ENCODE measurements at places on chromosomes 11 and 22.

GRCh38 chr11:1732418-1733008, 17.9 kb downstream of the IFITM10 start:
- no peak for DNase-seq

GRCh38 chr22:47443836-47444745, 681.6 kb downstream of the TBC1D22A start:
- DNase-seq, result no peak

DNA sequence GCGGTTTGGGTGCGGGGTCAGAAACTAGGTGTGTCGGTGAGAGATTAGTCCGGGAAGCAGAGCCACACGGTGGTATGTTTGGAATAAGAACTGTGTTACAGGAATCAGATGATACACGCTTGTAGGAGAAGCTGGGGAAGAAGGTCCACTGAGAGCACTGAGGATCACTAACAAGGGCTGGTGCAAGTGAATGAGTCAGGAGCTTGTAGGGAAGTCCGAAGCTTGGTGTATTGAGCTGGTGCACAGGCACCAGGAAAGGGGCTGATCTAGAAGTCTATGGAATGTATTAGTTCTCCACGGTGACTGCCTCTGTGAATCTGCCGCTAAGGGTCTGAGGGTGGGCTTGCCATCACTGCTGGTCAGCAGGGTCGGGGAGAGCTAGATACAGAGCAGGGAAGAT, 18.8 kb upstream of the GRK3 start:
- no peak for DNase-seq

DNA sequence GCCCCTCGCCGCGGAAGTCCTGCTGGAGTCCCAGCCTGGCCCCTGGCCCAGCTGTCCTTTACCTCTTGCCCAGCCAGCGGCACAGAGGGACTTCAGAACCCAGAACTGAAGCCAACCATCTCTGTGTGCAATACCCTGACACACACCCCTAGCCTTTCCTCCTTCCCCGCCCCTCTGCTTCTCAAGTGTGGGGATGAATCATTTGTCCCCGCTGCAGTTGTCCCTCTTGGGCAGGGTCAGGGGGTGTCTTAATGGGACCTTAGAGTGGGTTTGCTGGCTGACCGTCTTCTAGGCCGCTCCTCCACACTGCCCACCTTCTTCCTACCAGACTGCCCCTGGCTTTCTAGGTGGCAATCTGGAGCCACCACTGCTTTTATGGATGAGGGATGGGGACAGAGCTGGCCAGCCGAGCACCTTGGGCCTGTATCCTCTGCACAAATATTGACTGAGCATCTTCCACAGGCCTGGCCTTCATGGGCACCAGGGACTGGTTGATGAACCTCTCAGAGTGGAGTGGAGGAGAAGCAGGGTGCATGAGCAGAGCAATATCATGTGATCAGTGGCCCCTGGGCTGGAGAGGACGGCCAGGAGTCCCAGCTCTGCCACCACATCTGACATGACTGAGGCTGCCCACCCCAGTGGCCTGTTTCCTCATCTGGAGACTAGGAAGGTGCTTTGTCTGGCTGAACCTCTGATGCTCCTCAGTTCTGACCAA, 668 bp upstream of the CHST1 start:
- no peak for DNase-seq

DNA sequence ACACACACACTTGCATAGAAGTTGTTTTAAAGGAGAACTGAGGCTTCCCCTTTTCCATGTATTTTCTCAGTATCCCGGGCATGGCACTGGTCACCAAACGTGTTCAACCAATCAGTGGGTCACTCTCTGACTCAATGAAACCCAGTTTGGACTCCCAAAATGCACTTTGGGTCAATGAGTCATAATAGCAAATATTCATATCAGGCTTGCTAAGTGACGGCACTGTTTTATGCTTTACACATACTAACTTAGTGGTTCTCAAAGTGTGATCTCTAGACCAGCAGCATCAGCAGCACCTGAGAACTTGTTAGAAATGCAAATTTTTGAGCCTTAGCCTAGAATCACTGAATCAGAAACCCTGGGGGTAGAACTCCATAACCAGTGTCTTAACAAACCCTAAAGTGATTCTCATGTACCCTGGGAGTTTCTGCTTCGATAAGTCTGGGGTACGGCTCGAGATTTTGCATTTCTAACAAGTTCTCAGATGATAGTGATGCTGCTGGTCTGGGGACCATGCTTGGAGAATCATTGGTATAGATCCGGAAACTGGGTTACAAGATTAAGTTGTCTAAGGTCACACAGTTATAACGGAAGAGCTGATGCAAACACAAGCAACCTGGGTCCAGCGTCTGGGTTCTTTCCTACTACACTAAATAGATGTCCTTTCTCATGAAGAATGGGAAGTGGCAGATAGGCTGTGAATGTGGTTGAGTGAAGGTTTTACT, 35.6 kb downstream of the ETS1 start:
- DNase-seq, result no peak

DNA sequence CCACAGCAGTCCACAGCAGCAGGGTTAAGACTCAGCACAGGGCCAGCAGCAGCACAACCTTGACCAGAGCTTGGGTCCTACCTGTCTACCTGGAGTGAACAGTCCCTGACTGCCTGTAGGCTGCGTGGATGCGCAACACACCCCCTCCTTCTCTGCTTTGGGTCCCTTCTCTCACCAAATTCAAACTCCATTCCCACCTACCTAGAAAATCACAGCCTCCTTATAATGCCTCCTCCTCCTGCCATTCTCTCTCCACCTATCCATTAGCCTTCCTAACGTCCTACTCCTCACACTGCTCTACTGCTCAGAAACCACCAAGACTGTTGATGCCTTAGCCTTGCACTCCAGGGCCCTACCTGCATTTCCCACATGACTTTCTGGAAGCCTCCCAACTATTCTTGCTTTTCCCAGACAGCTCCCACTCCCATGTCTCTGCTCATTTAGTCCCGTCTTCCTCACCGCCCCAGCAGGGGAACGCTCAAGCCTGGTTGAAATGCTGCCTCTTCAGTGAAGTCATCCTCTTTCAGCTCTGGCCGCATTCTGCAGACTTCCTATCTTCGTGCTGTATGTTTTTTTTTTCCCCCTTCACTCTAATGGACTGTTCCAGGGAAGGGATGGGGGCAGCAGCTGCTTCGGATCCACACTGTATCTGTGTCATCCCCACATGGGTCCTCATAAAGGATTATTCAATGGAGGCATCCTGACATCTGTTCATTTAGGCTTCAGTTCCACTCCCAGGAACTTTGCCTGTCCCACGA, 3.3 kb downstream of the IL18BP start:
- DNase-seq, result no peak

DNA sequence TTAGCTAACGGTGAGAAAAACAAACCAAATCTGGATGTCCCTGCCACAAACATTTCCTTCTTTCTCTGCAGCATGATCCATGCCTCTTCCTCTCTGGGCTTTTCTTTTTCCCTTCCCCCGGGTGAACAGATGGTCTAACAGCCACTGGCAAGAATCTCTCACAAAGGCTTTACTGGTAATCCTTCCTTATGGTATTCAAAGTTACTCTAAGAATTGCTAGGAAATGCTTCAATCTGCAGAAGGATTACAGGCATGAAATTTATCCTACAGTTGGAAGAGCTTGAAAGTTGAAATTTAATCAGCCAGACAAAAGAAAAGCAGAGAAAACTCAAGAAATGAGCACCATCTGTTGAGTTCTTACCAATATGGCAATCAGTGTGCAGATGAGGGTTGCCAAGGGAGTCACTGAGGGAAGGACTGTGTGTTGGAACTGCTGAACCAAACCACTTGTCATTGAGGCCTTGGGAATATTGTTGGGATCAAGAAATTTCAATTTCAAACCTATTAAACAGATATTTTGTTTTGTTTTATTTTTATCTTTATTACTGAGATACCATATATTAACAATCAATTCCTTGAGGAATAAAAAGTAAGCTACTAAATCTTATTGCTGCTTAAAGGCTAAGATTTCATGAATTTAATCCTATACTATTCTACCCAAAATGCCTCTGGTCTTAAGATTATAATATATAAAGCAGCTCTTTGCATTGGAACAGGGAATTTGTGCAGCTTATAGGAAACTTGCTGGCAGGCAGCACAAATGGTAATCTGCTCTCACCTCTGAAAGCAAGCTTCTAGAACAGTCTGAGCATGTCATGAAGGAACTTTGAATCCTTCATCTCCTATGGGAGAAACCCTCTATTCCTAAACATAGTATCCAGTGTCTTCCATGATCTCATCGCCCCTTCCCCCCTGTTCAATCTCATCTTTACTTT, 29.7 kb upstream of the NDUFC2 start:
- no peak for DNase-seq

DNA sequence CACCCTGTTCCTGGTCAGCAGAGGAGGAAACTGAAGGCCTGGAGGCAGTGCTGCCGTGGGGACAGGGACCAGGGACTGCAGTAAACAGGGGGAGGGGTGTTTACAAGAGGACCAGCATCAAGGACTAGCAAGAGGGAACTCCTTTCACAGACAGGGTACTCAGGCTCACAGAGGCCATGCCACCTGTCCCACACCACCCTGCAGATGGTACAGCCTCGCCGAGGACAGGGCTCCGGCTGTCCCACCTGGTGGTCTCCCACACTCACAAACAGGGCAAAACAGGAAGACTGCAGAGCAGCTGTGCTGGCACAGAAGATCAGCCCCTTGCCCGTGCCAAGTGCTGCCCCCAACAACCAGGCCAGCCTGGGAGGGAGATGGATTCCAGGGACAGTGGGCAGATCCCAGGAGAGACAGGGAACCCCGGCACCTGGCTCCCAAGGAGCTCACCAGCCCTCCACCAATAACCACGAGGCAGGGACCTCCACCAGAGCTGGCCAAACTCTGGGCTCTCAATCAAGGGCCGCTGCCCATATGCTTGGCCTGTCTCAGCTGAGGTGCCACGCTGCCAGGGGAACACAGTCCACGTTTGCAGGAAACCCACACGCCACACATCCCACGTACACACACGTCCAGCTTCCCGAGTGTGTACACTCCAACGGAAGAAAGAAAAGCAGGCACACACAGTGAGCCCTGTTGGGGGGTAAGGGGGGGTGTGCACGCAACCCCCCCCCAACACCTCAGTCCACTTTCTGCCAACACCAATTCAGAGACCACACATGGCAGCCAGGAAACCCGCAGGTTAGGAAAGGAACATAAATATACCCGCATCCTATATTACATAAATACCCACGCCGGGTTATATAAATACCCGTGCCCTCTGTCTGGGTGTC, 2.1 kb downstream of the CSNK1E start:
- no peak for DNase-seq

DNA sequence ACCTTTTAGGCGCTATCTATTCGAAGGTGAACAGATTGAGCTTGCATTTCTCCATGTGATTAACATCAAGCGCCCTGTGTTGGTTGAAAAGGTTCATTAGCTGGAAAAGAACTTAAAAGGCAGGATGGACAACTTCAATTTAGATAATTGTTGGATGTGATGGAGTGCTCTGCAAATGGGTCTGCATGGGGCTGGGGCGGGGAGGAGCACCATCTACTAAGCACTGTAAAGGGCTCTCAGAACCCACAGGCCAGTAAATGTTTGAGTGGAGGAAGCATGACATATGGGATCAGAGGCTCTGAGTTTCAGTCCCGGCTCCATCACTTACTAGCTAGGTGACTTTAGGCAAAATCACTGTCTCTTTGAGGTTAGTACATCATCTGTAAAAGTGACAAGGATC, 28.2 kb downstream of the ARL14EP start:
- DNase-seq, result no peak

GRCh38 chr22:22893891-22894739, 6.5 kb downstream of the IGLL5 start:
- no peak for DNase-seq

DNA sequence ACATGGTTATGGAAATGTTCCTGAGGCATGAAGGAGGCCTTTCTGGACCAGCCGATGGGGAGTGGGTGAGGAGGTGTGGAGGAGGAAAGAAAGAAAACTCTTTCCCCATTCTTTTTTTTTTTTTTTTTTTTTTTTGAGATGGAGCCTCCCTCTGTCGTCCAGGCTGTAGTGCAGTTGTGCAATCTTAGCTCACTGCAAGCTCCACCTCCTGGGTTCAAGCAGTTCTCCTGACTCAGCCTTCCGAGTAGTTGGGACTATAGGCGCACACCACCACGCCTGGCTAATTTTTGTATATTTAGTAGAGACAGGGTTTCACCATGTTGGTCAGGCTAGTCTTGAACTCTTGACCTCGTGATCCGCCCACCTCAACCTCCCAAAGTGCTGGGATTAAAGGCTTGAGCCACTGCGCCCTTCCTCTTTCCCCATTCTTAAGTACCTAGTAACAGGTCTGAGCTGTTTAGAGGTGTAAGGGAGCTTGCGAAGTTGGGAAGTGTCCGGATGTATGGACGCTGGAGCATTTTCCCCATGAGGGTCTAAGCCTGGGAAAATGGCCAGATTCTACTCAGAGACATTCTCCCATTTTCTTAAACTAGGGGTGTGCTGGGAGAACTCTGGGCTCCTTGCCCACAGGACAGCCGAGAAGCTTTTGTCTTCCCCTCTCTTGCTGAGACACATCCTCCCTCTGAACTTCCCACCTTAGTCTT, 135.8 kb downstream of the TEAD1 start:
- peak; percentile 88 for DNase-seq

DNA sequence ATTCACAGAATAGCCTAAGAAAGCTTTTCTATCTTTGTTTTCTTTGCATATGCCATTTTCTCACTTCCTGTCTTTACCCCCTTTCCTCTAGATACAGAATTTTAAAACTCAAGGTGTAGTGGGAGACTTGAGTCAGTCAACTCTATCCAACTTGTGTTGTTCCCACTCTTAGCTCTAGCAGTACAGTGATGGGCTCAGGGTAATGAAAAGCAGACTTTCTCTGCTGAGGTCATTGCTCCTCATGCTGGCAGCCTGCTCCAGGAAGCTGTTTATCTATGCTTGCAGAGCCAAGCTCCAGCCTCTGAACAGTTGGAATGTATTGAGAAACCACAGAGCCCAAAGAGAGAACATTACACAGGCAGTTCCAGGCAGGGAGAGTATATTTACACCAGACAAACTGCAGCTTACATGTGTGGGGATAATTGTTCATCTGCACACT, 68.1 kb downstream of the CSTPP1 start:
- peak; percentile 95 for DNase-seq

- DNase-seq, result no peak
Measured at GRCh38 chr11:71139516-71140205, 112.7 kb downstream of the SHANK2 start.

GRCh38 chr11:134376150-134376921, 35.7 kb downstream of the B3GAT1 start:
- DNase-seq, result no peak
